ENCODE measurements at places on chromosomes 3 and 15.

DNA sequence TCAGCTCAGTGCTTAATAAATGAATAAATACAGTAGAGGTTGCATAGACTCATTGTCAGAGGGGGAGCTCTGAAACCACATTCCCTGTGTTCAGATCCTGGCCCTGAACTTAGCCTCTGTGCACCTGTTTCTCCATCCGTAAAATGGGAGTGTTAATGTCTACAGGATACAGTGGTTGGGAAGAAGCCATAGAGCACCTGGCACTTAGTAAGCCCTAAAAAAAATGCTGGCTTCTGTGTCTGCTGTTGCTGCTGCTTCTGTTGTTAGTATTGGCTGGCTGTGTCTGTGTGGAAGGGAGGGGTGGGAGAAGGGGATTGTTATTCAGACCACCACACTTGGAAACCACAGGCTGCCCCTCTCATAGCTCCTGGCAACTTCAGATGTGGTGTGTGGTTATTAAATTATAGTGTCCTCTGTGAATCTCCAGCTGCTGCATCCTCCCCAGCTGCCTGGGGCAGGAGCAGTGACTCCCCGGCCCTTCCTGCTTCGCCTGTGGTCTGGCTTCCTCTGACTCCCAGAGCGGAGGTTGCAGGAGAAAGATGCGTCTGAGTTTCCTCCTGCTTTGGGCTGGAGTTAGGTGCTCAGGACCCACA is 31.0 kb downstream of the FGD5 start:
- no peak for DNase-seq

GRCh38 chr3:27724459-27725197 is 2.5 kb upstream of the EOMES start:
- no peak for DNase-seq

- no peak for DNase-seq
These were observed 34.5 kb downstream of the PRICKLE2 start for GRCh38 chr3:64190517-64191515.

GRCh38 chr3:98897701-98898100 is 3.8 kb downstream of the DCBLD2 start:
- no peak for DNase-seq

GRCh38 chr3:46423588-46423987 is 16.5 kb downstream of the CCRL2 start:
- DNase-seq: no peak

DNA sequence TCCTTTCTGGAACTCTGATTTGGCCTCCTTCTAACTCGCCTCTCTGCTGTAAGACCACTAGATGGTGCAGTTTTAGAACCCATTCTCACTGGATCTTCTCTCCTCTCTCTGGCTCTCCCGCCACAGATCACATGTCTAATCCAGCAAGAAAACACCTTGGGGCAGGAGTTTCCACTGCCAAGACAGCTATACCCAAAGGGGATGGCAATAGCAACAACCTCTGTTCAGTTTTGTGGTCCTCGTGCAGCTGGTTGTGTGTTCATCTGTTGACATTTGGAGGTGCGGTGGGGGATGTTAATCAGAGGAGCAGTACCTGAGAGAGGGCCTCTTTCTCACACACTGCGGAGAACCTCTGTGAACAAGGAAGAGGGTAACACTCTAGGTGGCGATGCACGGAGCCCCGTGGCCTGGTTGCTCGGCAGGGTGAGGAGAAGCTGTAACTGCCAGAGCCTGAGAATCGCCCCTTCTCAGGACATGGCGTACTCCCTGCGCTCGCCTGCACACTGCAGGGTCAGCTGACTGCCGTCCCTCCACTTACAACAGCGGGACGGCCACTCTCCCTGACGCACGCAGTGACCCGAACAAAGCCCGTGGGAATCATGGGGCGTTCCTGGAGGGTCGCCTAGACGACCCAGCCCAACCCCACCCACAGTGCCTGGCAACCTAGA is at the start of gene TEX55:
TEX55 (plus strand) TSS at position 666 of the 668 bp plus-strand sequence. CDS start 25 bp downstream, outside the sequence.
- DNase-seq: no peak

DNA sequence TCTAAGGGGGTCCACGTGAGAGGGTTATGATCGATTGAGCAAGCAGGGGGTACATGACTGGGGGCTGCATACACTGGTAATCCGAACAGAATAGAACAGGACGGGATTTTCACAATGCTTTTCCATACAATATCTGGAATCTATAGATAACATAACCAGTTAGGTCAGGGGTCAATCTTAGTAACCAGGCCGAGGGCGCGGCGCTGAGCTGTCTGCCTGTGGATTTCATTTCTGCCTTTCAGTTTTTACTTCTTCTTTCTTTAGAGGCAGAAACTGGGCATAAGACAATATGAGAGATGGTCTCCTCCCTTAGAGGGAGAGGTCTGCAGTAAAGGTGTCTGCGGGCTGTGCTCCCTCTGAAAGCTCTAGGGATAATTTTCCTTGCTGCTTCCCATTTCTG is 261.3 kb downstream of the XXYLT1 start:
- no peak for DNase-seq

DNA sequence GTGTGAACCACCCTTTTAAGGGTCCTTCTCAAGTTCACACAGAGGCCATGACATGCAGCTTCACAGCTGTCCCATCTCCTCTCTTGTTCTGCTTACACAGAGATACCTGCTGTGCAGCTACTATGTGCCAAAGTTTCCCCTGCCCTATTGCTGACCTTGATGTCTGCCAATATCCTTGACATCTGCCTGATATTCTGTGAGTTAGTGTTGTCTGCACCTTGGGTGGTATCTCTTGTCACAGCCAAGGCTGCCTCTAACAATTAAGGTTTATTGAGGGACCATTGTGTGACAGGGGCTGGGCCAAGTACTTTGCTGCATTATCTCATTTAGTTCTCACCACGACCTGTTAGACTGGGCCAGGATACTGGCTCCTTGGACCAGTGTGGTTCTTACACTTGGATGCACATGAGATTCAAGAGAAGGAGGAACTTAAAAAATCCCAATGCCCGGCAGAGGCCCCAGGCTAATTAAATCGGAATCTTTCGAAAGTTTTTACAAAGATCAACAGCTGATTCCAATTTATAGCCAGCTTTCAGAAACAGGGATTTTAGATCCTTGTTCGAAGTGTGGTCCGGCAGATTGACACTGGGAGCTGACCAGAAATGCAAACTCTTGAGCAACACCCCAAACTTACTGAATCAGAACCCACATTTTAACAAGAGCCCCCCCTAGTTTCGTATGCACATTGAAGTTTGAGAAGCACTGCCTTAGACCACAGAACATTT is 178.6 kb downstream of the SATB1 start:
- no peak for DNase-seq

DNA sequence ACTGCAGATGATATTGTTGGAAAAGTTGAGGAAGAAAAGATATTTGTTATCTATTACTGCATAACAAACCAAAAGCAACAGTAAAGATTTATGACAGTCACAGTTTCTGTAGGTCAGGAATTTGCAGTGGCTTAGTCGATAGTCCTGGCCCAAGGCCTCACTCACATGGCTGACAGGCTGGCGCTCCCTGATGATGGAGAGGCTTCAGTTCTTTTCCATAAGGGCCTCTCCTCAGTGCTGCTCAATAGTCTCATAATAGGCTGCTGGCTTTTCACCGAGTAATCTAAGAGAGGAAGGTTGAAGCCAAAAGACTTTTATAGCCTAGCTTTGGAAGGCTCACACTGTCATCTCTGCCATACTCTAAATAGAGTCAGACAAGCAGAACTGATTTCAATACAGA is 17.7 kb downstream of the IREB2 start:
- no peak for DNase-seq

DNA sequence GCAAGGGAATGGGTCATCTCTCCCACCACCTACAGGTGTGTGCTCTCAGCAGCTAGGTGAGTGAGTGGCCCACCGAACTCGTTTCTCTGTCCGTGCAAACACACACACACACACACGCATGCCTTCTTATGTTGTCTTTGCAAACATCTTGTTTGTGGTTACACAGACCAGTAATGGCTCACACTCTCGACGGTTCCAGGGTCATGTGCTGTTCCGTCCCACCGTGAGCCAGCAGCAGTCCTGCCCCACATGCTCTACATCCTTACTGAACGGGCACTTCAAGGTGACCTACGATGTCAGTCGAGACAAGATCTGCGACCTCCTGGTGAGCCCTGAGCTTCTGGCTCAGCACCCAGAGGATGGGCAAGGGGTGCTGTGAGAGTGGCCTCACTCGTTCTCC is 4.3 kb downstream of the ITIH1 start:
- no peak for DNase-seq

GRCh38 chr15:90402223-90402622 is 14.2 kb downstream of the IQGAP1 start:
- no peak for DNase-seq

DNA sequence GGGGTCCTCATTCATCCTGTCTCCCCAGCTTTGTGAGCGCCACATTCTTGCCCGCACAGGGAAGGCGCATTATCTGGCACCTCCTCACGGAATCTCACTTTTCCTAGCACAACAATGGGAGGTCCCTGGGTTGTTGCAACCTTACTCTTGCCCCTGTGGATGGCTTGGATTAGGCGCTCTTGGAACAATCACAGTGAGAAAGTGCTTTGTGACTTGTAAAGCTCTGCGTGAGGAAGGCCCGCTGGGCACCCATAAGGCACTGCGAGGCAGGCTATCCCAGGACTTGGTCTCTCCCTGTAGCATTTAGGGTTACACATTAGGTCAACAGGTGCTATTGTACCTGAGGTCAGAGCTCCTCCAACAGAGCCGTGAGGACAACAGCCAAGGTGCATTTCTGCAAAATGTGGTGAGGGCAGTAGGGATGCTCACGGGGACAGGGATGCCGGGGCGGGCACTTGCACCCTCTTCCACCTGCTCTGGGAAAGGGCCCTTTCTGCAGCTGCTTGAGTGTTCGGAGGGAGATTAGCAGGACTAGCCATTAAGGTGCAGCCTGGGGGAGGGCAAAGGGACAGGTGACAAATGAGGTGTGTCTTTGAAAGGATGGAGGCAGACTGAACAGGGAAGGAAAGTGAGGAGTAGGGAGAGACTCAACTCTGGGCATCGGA is 13.9 kb upstream of the LRRC15 start:
- no peak for DNase-seq

- no peak for DNase-seq
These were observed 23.2 kb upstream of the SNRPA1 start for GRCh38 chr15:101318147-101318819.

DNA sequence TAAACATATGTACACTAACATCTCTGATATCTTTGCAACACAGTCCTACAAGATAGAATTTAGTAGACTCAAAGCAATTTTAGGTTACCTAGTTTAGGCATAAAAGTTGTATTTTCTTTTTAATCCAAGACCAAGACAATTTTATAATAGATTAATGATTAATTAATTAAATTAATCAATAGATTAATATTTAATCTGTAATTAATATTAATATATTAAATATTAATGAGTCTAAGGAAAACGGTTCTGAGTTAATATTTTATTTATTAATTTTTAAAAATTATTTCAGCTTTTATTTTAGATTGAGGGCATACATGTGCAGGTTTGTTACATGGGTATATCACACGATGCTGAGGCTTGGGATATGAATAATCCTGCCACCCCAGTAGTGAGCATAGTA is 49.0 kb downstream of the EHHADH start:
- no peak for DNase-seq

DNA sequence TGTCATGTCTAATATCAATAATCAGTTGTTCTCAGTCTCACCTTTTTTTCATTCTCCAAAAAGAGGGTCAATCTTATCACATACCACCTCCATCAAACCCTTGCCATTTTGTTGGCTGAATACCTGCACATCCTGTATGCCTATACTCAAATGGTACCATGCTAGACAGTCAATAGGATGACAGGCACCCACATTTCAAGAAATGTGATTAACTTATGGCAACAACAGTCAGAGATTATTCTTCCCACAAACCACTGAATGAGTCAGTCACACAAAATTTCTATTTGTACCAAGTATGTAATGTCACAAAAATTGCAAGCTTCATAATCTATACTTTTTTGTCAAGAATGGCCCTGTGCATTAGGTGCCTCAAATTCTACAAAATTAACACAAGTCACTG is 5.1 kb upstream of the SLC27A2 start:
- no peak for DNase-seq

DNA sequence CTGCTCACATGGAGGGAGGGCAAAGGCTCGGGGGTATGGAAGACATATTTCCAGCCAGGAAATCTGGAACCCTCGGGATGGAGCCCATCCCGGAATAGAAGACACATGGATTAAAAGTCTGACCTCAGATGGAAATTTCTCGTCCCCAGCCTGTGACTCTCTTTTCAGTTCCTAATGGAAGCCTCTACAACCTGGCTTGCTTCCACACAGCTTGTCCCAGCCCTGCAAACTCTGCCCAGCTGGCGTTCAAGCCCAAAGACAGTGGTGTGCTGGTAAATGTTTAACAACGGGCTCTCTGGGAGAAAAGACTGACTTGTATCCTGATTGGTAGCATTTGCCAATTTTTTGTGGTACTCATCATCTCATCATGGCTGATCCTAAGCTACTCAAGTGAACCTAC is 35.6 kb upstream of the TLE3 start:
- no peak for DNase-seq

DNA sequence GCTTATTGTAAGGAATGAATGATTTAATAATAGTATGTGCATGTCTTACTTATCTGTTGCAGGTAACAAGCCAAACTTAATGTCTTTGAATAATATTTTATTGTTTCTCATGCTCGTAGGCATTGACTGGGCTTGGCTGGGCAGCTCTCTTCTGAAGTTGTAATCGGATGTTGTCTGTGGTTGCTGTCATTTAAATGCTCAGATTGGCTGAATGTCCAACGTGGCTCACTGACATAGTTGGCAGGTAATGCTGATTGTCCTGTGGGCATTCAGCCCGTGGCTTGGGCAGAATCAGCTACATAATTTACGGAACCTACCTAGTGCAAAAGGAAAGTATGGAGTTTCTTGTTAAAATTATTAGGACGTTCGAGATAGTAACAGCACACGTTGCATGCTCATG is 297.4 kb upstream of the GBE1 start:
- no peak for DNase-seq

GRCh38 chr3:35675621-35676020 is 36.3 kb downstream of the ARPP21 start:
- no peak for DNase-seq

- DNase-seq: no peak
These were observed 235.2 kb downstream of the NAALADL2 start for GRCh38 chr3:175094344-175094743.

DNA sequence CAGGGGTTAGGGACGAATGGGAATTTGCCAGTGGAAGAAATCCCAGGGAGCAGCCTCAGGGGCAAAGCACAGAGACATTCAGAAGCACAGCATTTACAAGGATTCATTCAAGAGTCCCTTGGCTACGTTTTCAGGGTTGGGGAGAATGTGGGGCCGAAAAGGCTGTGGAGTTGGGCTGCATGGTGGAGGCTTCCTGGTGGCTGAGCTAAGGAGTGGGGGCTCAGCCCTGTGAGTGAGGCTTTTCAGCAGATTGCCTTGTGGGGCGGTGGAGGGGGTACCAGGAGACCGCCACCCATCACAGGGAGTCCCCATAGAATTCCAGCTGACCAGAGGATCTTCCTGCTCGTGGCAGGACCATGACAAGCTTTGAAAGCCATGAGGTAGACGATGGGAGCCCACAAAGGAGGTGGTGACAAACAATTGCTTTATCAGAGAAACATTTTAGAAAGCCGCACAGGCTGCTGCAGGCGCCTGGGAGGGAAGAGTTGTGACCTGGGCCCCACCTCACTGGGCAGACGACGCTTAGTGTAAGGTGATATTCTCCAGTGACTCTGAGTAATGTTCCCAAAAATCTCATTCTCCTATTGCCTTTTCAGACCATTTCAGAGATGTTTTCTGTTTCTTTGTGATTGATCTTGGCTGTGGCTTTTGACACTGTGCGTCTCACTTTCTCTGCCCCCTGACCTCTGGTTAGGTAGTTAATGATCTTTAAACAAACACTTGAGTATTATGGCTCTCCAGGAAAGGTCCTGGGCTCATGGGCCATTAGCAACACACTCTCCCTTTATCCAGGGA is 128.0 kb downstream of the DNAJB8 start:
- no peak for DNase-seq

All from stimulated activated CD8-positive, alpha-beta memory T cell treated with anti-CD3 and anti-CD28 coated beads, Interleukin-15, amount 100 ng/mL, for 1 hour (primary cell).